ENCODE measurements at places on chromosomes 1 and 21.
A peak's percentile ranks its signal among the peaks of the same experiment; 100 is the strongest.

- DNase-seq, result no peak
These were observed 41.8 kb downstream of the FOXD2 start for GRCh38 chr1:47479664-47480063.

DNA sequence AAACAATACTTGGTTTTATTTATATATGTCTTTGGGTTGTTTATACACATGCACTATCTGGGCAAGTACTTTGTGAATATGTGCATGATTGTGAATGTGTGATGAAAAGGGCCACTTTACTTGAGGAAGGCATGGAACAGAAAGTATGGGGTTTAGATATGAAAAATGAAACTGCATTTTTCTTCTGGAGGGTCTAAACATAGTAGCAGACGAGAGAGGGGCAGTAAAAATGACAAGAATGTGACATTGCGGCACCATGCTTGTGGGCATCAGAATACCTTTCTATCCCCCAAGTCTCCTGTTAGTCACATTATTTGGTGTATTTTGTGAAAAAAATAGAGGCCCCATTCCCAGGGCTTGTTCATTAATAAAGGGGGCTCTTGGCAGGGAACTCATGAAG, 15.4 kb upstream of the MPZL1 start:
- DNase-seq, result no peak

GRCh38 chr1:25815208-25816111, 4.3 kb upstream of the MTFR1L start:
- no peak for DNase-seq

DNA sequence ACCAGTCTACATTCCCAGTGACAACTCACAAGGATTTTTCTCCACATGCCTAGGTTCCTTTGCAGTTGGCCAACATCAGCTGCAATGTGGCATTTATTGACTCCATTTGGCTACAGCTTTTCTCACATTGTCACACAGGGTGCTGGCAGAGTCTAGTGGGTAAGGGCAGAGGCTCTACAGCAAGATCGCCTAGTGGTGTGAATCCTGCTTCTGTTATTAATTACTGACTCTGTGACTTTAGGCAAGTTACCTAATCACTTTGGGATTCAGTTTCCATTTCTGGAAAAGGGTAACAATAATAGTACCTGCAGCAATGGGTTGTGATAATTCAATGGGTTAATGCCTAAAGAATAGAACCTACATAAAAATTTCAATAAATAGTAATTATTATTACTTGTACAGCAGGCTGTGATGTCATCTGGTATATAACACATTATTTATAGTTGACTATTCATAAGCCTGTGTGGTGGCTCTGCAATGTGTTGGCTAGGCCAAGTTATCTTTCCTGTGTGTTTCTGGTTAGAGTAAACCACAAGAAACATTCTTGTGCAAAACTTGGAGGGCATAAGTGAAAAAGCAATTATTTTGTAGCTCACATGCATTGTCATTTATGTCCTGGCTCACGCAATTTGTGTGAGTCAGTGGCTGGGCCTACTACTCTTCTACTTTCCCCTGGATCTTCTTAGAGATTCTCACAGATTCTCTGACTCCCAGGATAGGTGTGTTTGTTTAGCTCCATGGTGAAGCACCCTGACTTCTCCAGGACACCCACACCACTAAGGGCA, 59.5 kb downstream of the PTGS2 start:
- DNase-seq, result peak; percentile 68

GRCh38 chr1:65629788-65630187, 162.9 kb upstream of the PDE4B start:
- DNase-seq, result no peak

DNA sequence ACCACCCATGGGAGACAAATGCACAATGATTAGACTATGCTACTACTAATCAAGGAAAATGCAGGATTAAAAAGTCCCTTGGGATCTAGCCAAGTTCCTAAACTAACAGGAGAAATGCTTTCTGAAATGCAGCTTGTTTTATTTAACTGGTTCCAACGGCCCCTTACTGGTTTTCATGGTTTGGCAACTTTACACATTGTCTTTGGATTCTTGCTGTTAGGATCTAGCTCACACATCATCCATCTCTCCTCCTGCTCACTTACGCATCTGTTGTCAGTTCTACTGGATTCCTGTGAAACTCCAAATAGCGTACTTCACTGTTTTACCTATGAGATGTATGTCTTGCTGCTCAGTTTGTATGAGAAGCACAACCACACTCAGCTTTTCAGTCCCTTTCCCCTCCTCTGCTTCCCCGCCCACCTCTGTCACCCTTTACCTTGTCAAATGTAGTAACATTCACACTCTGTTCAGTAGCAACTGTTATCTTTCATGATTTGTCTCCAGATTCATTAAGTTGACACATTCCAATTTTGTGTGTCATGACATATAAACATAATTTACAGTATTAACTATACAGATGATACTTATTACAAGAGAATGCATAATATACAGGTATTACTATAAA, 130.1 kb downstream of the SIM2 start:
- DNase-seq, result no peak

- peak; percentile 61 for DNase-seq
These were observed 19.9 kb upstream of the PPP1R15B start for GRCh38 chr1:204431310-204432184.
